Cortex of kidney (tissue), 1 donor: ENCODE measurements at places on chromosomes 1 and 21.

DNA sequence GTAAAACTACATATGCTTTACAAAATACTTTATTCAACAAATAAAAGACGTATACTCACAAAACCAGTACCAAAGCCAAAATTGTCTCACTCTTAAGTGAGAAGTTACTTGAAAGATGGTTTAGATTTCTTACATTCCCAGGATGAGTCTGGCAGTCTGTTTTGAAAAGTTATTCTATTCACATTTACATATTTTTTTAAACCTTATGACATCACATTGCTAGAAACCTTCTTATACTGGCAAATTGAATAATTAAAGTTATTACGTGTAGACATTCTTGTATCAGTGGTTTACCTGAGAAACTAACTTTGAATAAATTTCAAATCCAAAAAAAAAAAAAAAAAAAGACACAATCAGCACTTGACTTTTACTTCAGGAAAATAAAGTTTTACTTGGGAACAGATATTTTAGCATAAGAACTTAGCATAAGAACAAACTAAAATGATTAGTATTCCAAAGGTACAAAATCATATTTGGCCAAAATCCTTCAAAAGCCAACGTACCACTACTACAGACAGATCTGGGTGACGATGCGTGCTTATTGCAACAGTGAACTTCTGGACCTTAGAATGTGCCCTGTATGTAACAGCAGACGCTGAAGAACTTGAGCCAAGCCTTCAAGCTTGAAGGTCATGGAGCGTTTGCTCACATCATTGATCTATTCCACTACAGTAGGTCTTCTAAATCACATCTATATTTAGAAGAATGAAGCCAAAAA is 2.5 kb downstream of the CDC42BPA start:
- DNase-seq = no peak

DNA sequence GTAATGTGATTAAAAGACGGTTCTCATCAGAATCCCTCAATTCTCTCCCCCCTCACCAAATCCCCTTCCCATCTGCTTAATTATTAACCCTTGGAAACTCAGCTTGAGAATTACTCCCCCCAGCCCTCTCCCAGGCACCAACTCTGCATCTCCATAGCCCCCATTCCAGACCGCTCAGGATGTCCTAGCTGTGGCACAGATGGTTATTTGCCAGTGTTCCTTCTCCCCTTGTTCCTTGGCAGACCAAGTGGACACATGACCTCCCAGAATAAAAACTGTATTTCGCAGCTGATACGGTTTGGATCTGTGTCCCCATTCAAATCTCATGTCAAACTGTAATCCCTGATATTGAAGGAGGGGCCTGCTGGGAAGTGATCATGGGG is 14.6 kb downstream of the HENMT1 start:
- DNase-seq = no peak

GRCh38 chr1:171748651-171749050 is 6.8 kb upstream of the VAMP4 start:
- no peak for DNase-seq

DNA sequence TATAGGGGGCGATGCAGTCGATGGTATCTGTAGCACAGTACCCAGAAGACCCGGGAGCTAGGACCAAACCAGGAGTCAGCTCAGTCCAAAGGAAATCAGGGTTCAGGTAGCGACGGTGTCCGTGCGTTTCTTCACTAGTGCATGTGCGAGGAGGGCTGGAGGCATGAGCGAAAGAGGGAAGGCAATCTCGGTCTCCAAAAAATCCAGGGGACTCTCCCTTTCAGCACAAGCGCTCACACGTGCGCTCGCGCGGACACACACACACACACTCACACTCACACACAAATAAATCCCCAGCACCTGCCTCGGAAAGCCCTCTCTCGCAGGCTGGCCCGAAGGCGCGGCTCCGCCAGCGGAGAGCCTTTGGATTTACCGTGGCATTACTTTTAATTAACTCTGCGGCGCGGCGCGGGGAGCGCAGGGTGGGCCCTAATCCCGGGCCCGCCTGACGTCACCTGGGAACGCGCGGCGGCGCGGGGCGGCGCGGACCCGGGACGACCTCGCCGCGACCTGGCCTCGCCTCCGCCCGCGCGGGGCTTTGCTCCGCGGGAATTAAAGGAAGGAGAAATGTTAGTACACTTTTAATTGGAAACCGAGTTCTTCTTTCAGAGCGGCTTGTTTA is 121.2 kb downstream of the LMX1A start:
- DNase-seq = no peak

DNA sequence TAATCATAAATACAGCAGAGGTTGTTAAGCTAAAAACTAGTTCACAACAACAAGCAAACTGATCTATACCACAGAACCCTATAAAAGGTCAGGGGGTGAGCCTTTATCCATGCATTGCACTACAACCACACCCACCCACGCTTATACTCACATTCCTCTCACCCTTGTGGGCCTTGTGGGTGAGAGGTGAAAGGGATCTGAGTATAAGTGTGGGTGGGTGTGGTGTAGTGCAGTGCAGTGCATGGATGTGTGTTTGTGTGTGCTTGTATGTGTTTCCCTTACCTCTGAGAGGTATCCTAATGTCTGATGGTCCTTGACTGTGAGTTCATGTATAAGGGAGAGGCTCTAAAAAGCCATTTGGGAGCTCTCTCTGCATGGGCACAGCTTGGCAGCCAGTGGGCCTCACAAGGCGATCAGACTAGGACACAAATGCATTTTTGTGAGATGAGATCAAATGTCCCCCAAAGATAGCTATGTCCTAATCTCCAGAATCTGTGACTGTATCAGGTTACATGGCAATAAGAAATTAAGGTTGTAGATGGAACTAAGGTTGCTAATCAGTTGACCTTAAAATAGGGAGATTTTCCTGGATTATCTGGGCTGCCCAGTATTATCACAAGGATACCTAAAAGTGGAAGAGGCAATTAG is 95.5 kb upstream of the DPT start:
- no peak for DNase-seq
